ENCODE measurements at places on chromosomes 7 and 10.

- no peak for DNase-seq
Observed at GRCh38 chr10:89518108-89518507, 17.3 kb downstream of the SLC16A12 start.

DNA sequence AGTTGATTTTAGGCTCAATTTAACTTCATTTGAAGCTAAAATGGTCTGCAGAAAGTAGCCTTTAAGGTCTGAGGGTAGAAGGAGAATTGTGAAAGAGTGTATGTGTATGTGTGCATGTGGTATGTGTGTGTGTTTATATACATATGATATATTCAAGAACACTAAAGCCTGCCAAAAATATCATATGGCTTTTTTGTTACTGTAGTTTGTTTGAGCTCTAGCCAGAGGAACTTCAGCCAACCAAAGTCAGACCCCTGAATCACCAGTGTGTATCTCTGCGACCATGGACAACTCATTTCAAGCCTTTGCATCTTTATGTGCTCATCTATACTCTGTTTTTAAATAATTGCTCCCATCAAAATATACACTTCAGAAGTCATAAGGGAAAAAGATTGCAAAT is 58.4 kb upstream of the HDAC9 start:
- DNase-seq = no peak

DNA sequence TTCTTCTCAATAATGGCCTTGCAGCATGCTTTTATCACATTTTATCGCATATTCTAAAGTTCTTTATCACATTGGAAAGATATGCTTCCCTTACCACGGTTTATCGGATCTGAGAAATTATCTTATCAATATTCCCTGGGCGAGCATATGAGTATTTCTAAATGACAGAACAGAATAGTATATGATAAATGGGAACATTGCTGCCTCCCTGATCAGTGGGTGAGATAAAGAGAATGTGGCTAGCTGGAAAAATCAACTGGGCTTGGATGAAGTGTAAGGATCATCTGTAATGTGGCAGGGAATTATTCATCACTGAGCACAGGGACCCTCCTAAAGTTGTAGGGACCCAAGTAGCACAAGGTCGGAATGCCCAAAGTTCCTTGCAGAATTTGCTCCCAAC is 667.4 kb upstream of the NRP1 start:
- no peak for DNase-seq

GRCh38 chr7:118330388-118330787 is 105.9 kb downstream of the ANKRD7 start:
- DNase-seq = no peak

GRCh38 chr7:93205046-93205445 is 21.2 kb downstream of the HEPACAM2 start:
- DNase-seq = no peak

DNA sequence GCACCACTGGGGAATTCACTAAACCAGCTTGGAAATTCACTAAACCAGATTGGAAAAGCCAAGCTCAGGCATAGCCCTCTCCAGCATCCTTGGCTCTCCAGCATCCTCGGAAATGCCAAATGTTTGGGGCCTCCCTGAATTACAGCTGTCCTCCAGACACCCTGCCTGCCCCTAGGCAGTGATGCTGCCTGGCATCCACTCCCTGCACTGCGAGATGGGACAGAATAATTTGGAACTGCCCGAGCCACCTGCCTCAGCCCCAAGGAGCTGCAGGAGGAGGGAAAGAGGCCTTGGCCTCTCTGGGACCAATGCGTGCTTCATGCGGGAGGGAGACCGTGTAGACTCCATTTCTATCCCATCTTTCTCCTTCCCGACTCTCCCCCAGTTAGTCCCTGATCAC is 64.3 kb downstream of the INSIG1 start:
- no peak for DNase-seq

- no peak for DNase-seq
Observed at GRCh38 chr10:58513188-58514110, 777 bp downstream of the BICC1 start.

DNA sequence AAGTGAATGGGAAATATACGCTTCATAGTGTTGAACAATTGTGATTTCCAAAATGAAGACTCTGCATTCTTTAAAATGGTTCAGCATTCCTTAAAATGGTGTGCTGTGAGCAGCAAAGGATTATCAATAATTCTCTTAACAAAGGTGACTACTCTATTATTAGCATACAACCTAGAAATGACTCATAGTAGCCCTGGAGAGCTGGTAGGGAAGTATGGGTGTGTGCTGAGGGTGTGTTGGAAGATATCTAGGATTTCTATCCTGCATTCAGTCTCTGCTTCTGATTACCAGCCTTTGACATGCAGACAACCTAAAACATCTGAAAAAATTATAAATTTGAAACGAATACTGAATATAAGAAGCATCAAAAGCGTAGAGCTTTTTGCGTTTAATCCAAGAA is 72.5 kb downstream of the SEMA3D start:
- DNase-seq = no peak

DNA sequence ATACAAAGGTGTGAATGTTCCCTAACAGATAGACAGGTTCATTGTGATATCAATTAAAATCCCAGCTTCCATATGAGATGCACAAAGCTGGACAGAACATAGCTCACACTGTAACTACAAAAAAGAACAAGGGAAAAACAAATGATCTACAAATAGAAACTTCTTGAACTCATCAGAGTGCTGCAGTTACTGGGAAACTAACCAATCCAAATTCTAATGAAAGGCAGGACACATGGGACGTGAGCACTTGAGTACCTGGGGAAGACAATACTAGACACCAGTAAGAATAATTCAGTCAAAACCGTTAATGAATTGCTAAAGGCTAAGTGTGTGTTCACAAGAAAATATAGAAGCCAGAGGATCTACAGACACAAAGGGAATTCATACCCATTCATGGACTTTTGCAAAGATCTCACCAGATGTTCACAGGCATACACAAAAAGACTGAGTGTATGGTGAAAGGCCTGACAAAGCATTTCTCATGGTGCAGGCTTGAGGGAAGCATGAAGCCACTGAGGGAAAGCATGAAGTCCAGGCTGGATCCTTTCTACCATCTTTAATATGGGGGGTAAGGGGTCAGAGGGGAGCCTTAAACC is 7.8 kb upstream of the GPR22 start:
- DNase-seq = no peak

- no peak for DNase-seq
Observed at GRCh38 chr7:92246360-92247101, 757 bp downstream of the ANKIB1 start.

GRCh38 chr10:43226851-43227845 is 39.7 kb downstream of the RASGEF1A start:
- no peak for DNase-seq

DNA sequence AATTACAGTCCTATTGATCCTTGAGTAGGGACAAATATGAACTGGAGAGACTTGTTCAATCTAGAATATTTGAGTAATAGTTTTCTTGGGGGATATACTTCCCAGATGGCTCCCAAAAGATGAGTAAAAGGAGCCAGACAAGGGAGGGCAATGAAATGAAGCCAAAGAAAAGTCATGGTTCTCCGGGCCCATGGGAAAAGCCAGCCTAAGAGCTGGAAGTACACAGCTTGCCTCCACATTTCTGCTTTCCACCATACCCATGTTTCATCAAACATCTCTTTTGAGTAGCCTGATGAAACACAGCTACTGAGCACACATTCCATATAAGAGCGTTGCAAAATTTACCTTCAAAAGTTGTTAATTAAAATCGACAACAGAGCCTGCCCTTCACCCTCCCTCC is 535.0 kb upstream of the FZD8 start:
- no peak for DNase-seq

GRCh38 chr10:22481687-22482539 is 136.6 kb downstream of the SPAG6 start:
- no peak for DNase-seq

GRCh38 chr7:156764766-156765165 is 124.2 kb downstream of the RNF32 start:
- no peak for DNase-seq

DNA sequence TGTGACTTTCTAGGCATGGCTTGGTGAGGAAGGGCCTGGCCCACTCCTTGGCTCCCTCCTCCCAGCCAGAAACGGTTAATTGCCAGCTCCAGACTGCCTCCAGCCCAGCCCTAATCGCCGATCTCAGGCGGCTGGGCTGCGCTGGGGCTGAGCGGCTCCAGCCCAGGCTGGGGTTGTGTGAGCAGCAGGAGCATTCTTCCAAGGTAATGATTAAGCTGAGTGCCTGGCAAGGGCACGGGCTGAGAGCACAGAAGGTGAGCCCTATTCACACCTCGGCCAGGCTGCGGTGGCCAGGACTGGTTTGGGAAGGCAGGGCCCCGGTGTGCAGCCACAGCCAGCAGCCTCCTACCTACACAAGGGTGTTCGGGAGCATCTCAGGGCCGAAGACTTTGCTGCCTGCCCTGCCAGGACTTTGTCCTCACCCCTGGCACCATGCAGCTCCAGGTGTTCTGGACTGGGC is at the start of gene TMEM72:
Gene TMEM72 (plus strand): TSS at position 257 of the 460 bp plus-strand sequence. CDS start 176 bp downstream, at position 433.
- DNase-seq = no peak

DNA sequence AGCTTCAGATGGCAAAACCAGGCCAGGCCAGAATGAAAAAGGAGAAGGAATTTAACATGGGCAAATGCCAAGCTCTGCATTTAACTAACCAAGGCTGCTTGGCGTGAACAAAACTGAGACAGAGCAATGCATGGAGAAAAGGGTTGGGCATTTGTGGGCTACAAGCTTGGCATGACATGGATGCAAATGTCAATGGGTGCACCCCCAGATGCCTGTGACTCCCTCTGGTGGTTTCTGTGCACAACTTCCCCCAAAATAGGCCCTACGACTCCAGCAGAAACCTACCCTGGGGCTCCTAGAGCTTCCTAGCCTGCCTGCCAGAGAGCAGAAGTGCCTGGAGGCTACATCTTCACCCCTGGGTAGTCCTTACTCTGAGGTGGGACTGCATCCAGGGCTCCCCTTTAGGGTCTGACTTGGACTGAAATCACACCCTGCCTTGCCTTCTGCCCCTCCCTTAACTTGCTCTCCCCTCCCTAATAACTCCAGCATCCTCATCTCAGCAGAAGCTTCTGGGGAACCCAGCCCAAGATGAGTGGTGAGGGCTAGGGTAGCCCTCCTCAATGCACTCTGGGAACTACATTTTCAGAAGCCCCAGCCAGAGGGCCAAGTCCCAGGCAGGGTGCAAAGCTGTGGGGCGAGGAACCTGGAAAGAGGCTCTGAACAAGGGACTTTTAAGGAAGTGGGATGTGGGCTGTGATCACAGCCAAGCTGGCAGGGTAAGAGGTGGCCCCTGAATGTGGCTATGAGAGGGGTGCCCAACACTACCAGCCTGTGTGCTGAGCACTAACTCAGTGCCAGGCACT is 11.3 kb downstream of the GPRIN2 start:
- DNase-seq = no peak

DNA sequence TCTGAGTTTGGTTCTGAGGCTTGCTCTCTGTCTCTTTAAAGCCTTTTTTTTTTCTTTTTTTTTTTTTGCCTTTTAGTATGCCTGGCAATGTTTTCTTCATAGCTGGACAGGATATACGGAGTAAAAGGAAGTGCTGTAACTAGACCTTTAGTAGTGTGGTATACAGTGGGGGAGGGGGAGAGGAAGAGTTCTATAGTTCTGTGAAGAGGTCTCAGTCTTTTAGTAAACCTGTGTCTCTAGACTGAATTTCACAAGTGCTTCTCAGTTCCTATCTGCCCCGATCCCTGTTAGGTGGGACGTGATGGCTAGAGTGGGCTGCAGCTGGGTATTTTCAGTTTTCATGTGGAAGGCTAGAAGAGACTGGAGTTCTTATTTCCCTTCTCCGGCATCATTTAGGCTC is 3.1 kb upstream of the ABCC2 start:
- DNase-seq = no peak

DNA sequence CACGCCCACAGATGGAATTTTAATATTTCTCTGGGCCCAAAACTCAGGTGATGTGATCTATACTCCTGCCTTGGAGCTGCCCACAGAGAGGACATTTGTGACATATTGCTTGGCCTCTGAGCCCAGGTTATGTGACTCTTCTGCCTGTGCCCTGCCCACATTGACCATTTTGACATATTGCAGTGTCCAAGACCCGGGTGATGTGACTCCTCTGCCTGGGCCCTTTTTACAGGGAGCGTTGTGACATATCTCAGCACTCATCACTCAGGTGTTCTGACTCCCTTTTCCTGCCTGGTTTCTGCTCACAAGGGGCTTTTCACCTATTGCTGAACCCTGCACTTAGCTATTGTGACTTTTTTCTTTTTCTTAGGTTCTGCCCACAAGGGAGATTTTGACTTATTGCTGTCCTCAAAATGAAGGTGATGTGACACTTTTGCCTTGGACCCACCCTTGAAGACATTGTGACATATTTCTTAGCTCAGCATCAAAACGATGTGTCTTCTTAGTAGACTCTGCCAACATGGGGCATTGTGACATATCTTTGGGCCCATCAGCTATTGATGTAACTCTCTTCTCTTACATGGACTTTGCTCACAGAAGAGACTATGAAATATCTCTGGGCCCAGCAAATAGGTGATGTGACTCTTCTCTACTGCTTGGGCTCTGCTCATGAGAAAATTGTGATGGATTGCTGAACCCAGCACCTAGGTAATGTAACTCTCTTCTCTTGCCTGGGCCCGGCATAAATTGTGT is 11.0 kb upstream of the ZNF107 start:
- DNase-seq = no peak

DNA sequence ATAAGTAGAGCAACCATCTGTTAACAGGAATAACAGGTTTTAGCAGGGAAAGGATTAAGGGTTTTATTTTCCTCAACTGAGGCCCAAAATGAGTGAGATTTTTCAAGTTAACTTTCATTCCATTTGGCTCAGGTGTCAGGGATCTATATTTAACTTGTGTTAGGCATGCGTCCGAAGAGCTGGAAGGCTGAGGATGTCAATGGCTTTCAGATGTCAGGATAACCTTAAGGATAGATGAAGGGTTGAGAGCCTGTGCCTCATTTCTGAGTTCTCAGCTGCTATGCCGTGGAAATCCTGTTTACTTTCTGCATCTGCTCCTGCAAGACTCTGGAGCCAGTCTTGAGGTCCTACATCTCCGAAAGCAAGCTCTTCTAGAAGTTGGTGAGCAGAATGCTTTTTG is 36.4 kb upstream of the CD36 start:
- DNase-seq = no peak

DNA sequence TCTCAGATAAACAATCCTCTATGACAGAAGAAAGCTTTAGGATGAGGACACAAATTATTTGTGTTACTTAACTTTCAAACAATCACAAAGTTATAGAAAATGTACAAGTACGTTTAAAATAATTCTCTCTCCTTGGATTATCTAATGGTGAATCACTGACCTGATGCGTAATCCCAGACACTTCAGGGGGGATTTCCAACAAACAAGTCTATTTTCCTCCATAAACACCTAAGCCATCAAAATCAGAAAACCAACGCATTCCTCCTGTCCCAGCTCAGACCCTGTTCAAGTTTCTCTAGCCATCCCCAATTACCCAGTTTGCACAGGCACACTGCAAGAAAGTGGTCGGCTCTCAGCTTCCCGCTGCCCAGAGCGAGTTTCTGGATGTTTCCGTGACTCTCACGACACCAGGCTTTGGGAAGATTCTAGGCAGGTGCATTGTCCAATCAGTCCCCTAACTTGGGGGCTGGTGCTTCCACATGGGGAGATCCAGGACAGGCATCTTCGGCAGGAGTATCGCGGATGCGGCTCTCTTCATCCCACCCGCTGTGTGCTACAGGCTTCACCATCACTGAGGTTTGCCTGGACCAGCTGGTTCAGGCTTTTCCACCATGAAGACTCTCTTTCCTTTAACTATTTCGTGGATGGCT is 200.0 kb downstream of the ZMYND11 start:
- DNase-seq = no peak

- DNase-seq = no peak
Observed at GRCh38 chr10:132664883-132665282, 121.1 kb downstream of the NKX6-2 start.

- no peak for DNase-seq
Observed at GRCh38 chr7:2892549-2892948, 48.4 kb upstream of the GNA12 start.
